Amygdala (tissue), 56 donors: ENCODE measurements at places on chromosomes 13 and 19.

- no peak for DNase-seq
These were observed 626 bp downstream of the ZNF233 start for GRCh38 chr19:44260343-44260681.

- DNase-seq: no peak
These were observed 156.2 kb downstream of the COG6 start for GRCh38 chr13:39811696-39812095.

GRCh38 chr13:44874886-44875630 lies 114.2 kb downstream of the NUFIP1 start:
- no peak for DNase-seq

- DNase-seq: no peak
These were observed 14.1 kb downstream of the AP2A1 start for GRCh38 chr19:49780861-49781260.

- DNase-seq: no peak
These were observed 520.2 kb downstream of the RFC3 start for GRCh38 chr13:34338102-34338501.

GRCh38 chr13:82681535-82681934 lies 1200.7 kb downstream of the SLITRK1 start:
- DNase-seq: no peak

- DNase-seq: no peak
These were observed 12.5 kb downstream of the ZNF611 start for GRCh38 chr19:52722062-52723003.

- no peak for DNase-seq
These were observed 138.3 kb upstream of the NBEA start for GRCh38 chr13:34803756-34804155.

DNA sequence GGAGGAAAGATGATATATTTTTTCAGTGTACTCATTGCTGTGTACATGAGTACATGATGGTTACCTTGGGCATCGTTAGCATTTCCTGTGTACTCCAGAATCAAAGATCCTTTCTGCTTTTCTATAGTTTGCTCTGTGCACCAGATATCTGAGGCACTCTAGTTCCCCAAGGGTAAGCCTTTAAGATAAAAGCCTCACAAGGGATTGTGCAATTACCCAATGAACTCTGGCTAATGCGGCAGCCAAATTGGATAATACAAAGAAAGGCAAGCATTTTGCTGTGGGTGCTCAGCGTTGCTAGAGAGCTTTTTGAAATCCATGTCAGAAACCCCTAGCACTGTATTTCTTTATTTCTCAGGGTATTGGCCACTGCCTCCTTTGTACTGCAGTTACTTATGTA lies 2.9 kb downstream of the CYSLTR2 start:
- DNase-seq: no peak

- no peak for DNase-seq
These were observed 17.4 kb downstream of the TIMM13 start for GRCh38 chr19:2410023-2410422.

DNA sequence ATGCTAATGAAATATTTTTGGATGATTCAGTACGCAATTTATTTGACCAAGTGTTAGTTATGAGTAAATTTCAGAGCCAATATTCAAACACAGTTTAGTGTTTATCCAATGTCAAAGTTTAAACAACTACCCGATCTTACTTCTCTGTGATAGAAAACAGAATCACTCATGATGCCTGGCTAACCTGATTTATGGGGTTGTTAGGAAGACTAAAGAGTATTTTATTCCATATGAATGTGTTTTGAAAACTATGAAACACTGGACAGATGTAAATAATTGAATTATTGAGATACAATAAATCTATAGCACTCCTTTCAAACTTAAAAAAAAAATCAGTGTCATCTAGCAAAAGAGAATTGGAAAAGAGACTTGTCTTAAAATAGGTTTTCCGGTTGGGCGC lies 1181.8 kb downstream of the EFNB2 start:
- no peak for DNase-seq

- DNase-seq: no peak
These were observed 126.2 kb downstream of the PTPRS start for GRCh38 chr19:5214371-5214770.

- no peak for DNase-seq
These were observed 13.8 kb upstream of the OLFM4 start for GRCh38 chr13:53014495-53015443.

DNA sequence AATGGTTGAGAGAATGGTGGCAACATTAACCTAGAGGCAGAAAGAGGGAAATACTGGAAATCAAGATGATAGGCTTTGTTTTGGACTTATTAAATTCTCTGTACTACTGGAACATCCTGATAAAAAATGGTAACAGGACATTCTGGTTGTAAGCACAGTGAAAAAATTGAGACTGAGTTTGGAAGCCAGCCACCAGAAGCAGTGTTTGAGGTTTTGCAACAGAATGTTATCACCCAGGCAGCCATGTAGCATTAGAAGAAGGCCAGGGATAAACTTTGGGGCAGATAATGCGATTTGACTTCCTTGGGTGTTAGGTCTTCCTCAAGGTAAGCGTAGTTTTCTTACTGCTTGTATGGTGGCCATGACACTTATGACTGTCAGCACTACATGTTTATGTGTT lies 307.4 kb downstream of the ATP8A2 start:
- no peak for DNase-seq

DNA sequence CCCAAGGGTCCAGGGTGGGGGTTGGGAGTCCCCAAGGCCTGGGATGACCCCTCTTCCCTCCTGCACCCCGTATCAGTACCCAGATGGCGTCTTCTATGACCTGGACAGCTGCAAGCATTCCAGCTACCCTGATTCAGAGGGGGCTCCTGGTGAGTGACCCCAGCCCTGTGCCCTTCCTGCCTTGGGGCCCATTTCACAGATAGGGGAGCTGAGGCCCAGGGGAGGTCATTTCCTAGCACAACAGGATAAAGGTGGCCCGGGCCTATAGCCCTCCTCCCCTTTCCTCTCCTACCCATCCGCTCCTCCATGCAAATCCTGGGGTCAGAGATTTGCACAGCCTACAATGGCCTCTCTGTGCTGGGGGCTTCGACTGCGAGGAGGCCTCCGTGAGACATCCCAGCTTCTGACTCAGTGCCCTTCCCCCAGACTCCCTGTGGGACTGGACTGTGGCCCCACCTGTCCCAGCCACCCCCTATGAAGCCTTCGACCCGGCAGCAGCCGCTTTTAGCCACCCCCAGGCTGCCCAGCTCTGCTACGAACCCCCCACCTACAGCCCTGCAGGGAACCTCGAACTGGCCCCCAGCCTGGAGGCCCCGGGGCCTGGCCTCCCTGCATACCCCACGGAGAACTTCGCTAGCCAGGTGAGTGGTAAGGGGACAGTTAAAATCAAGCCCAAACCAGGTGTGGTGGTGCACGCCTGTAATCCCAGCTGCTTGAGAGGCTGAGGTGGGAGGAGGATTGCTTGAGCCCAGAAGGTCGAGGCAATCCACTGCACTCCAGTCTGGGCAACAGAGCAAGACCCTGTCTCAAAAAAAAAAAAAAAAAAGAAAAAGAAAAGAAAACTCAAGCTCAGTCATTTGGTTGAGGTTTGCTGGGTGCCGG lies 3.9 kb downstream of the SPIB start:
- no peak for DNase-seq

GRCh38 chr13:52003541-52003940 lies 7.7 kb downstream of the ATP7B start:
- DNase-seq: no peak

DNA sequence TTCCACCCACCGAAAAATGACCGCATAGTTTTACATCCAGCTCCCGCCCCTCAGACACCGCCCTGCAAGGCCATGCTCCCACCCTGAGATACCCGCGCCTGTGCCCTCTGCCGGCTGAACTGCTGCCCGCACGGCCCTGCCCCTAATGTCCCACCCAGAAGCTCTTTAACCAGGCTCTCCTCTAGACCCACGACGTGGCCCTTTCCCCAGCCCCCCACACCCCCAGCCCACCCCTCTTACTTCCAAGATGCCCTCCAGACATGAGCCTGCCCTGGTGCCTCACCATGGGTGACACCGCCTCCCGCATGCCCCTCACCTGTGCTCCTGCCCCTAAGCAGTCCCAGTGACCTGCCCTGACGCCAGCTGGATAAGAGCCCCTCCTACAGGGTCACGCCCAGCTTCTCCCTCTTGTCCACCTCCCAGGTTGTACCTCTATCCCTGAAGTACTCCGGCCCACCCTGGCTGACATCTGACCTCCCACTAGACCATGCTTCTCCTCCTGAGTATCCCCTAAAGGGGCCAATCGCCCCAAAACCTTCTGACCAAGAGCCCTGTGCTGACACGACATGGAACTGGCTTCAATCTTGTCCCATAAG lies 51.2 kb downstream of the COLGALT1 start:
- no peak for DNase-seq

DNA sequence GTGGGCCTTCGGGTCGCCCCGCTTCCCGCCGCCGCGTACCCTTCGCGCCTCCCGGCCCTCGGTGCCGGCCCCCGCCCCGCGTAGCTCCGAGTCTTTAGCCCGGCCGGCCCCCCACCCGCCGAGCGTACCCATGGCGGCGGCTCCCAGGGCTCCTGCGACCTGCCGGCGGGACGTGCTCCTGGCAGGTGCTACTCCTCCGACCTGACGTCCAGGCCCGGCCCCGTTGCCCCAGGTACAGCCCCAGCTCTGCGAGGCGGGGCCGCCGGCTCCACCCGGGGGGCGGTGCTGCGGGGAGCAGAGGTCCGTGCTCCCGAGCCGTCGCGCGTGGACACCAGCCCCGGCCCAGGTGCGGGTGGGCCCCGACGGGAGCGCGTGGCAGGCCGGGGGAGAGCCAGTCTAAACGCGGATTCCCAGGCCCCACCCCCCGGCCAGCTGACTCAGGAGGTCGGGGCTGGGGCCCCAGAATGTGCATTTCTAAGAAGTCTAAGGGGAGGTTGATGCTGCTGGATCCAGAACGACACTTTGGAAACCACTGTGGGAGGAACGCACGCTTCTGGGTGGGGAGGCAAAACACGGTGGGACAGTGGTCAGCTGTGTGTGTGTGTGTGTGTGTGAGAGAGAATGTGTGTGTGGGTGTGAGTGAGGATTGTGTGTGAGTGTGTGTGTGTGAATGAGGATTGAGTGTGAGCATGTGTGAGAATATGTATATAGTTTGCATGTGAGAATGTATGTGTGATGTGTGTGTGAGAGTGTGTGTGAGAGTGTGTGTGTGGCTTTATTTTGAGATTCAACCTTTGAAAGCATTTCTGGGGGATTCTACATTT lies at the start of gene SLC15A1:
Gene SLC15A1 (minus strand): TSS at position 206 of the 824 bp plus-strand sequence. CDS start 74 bp downstream, at position 132.
- no peak for DNase-seq

DNA sequence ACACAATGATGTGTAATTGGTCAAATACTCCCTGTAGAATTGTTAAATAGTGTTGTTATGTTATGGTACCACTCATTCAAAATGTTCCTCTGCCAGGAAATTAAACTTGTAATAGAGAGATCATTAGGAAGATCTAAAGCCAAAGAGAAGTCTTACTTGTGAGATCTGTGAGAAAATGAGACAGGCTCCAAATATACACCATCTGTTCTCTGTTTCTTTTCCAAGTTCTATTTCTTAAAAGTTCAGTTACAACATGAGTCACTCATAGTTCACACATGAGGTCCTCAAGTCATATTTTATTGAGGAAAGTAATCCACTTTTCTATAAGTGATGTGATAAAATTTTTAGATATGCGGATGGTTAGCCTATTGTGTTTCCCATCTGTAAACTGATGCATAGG lies 1038.1 kb upstream of the PRR20A start:
- no peak for DNase-seq

GRCh38 chr13:74258961-74259360 lies 124.8 kb upstream of the KLF12 start:
- no peak for DNase-seq

DNA sequence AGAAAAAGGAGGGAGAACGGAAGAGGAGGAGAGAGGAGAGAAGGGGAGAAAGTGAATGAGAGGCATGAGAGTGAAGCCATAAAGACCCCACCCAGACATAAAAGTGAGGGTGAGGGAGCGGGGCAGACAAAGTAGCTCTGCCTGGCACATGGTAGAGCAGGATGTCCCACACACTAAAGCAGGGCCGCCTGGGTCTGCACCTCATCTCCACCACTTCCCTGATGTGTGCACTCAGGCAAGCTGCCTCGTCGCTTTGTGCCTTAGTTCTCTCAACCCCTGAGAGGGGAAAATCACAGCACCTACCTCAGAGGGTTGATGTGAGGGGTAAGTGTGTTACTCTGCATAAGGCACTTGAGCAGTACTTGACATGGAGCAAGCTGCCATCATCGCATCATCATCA lies 488.1 kb downstream of the COG6 start:
- no peak for DNase-seq
